ENCODE measurements at places on chromosomes 12 and 14. TPM values are rescaled to one million over a fixed set of nuclear protein-coding genes. Genes with fewer than 3 reads are reported as not detected.

DNA sequence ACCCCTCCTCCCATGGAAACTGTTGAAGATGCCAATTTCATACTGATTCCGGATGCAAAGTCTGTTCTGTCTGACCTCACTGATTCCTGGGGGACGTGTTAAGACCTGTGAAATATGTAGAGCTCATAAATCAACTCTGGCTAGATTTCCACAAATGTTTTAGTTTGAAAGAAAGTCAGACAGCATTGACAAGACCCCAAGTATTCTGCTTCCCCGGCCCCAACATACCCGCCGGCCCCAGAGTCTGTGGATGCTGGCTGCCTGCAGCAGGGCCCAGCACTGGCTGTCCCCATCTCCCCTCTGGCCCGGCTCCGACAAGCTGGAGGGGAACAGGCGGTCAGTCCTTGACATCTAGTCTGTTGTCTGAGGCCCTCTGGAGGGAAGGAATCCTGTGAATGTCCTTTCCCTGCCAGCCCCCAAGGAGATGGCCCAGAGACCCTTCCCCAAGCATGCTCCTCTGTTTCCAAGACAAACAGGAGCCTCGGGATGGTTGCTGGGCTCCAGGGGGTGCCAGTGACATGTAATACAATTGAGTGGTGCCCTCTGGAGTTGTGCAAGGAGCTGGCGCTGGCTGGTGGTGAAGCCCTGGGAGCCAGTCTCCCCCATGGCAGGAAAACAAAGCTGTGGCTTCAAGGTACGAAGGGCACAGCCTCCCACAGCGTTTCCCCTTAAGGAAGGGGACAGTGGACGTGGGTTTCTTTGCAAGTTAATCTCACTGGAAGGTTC is 22.3 kb downstream of the FBLN5 start:
- no peak for DNase-seq

DNA sequence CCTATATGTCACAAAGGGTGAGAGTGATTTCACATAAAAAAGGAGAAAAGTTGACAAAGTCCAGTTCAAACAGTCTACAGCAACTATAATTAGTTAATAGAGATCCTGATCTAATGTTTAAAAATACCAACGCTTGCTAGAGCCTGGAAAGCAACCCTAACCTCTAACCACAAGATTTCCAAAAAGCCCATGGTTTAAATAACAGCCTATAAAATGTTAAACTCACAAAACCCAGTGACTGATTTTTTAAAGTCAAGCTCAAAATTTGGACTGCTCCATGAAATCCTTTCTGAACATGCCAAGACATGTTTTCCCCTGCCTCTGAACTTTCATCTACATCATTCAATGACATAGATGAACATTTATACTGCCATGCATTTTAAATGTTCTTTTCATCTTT is 81.6 kb downstream of the PLEKHG7 start:
- no peak for DNase-seq

DNA sequence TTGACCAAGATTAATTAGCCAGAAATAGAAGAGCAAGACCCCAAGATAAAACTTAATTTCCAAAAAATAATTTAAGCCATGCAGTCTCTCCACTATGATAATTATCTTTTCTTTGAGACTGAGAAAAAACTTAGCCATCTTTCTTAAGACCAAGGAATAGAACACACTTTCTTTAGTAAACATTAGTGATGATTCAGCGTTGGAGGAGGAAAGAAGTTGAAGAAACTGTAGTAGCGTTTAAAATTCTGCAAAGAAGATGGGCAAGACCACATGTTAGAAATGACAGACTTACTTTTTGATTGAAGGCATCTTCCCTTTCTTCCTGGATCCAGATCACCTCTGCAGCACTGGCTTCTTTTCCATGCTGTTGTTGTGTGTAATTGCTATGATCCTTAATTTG is 124.8 kb upstream of the RASSF8 start:
- no peak for DNase-seq

- no peak for DNase-seq
Observed at GRCh38 chr14:91416744-91417119, 888 bp downstream of the CCDC88C start.

- DNase-seq: no peak
Observed at GRCh38 chr12:25156061-25156460, 38.9 kb downstream of the DNAI7 start.

- no peak for DNase-seq
Observed at GRCh38 chr12:128779901-128780300, 43.9 kb downstream of the SLC15A4 start.

- DNase-seq: no peak
Observed at GRCh38 chr12:11577658-11578260, 71.7 kb upstream of the ETV6 start.

Gene PSME1
- total RNA-seq: 76.1 TPM

Gene PRKAB1
- total RNA-seq: 23.9 TPM

- no peak for DNase-seq
Observed at GRCh38 chr12:103169-103981, 36.8 kb downstream of the IQSEC3 start.

DNA sequence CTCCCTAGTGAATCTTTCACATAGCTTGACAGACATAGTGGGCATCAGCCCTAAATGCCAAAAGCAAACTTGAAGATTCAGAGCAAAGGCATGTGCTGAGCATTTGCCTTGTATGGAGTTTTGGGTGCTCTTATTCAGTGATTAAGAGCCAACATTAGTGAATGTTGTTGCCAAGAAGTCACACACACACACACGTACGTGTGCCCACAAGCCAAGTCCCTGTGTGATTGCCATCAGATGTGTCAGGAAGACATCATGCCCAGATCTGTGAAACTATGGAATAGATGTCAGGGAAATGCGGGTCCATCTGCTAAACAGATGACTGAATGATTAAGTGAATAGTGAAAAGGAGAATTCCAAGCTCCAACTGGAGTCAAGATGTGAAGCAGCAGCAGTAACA is 149.0 kb downstream of the AKAP6 start:
- no peak for DNase-seq

Gene ZDHHC22
- 0.13 TPM for total RNA-seq

GRCh38 chr14:89160437-89160836 is 256.6 kb downstream of the FOXN3 start:
- DNase-seq: no peak

GRCh38 chr12:88266806-88267360 is 124.8 kb downstream of the TMTC3 start:
- no peak for DNase-seq

Gene EID3
- total RNA-seq: 1.8 TPM

DNA sequence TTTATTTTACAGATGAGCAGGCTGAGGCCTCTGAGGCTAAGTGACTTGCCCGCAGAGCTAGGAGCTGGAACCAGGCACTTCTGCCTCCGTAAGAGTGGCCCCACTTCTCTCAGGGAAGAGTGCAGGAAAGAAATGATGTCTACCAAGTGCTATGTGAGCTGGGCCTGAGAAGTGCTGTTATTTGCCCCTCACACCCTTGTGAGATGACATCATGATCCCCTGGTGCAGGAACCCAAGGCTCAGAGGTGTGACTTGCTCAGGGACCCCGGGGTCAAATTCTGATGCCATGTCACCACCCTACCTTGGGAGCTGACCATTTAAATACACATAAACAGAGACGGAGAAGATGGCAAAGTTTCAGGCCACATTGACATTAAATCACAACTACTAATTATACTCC is 63.7 kb upstream of the DDX11 start:
- no peak for DNase-seq

- DNase-seq: no peak
Observed at GRCh38 chr14:54946500-54946899, 43.9 kb upstream of the GCH1 start.

DNA sequence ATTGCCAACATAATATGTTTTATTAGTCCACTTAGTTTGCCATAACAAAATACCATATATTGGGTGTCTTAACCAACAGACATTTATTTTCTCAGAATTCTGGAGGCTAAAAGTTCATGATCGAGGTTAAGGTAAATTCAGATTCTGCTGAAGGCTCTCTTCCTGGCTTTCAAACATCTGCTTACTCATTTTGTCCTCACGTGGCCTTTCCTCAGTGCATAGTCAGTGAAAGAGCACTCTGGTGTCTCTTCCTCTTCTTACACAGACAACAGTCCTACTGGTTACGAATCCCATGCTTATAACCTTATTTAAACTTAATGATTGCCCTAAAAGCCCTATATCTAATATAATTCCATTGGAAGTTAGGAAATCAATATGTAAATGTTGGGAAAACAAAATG is 479.7 kb downstream of the FSCB start:
- DNase-seq: no peak

DNA sequence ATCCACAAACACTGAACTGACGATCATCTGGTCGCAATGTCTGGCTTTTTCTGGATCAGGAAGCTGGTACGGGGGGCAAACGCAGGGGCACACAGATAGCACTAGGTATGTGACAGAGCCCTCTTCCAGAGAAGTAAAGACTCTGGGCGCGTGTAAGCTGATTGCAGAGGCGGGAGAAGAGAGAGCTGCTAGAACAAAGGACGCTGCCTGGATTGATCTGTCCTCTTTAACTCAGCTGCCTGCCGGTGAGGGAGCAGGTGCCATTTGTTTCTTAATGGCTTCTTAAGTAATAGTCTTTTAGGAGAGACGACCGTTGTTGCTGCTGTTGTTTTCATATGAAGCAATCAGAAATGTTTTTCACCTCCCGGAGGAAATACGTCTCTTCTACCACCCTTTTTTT is 77.3 kb downstream of the GLT1D1 start:
- no peak for DNase-seq

DNA sequence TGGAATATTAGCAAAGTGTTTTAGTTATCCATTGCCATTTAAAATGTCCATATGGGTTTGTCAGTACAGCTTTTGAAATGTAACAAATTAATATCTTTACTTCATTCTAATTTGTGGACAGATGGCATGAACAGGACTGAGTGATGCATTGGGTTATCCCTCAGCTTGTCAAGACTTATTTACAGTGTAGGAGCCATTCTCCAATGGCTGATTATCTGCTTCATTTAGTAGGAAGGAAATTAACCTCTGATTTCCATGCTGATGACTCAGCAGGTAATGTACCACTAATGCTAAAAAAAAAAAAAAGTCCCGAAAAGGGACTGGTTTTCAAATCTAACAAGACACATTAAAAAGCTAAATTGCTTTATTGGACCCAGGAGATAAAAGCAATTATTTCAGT is 1149.0 kb upstream of the USP15 start:
- no peak for DNase-seq

Gene KRT78
- not detected for total RNA-seq

Data from chondrocyte (in vitro differentiated cells).